MV-4-11 (cell line): ENCODE measurements at places on chromosomes 4 and X.
A peak's percentile ranks its signal among the peaks of the same experiment; 100 is the strongest.

DNA sequence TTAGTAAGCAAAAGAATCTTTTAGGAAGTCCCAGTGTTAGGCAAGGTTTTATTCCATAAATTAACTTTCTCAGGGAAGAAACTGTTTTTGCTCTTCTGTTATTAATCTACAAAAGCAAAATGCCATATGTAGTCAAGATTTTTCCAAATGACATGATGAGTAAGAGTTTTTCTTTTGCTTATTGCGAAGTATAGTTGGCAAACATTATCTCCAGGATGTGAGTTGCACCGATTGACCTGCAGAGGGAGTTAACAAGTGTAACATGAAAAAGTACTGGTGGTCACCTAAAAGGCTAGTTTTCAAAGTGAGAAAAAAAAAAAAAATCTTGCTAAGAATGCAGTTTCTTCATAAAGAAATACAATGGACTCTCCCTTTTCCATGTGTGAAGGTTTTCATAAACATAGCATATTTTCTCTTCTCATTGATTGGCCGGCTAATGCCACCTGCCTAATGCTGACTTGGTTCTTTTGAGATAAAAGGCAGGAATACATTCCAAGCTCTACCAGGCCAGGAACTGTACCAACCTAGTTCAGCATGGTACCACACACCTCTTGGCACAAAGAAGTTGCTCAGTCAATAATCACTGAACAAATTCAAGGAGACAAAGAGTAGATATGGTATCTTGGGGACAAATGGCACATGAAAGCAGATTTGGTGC, 100.2 kb downstream of the LNX1 start:
- DNase-seq, result peak; percentile 57

DNA sequence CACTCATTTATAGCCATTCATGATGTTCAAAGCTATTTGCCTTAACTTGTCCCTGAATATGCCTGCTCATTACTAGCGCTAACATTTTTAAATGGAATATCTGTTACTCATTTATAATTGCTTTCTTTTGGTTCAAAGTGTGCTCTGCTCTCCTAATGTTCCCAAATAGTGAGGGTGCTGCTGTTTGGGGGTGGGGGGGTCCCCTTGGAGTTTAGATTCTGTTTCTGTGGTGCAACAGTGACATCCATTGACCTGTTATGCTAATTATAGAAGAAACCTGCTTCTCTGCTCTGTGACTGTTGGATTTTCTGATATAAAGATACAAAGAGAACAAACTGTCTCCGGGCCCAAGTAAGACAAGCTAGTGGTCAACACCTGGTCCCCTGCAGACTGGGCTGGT, 222.4 kb downstream of the SHROOM3 start:
- no peak for DNase-seq

GRCh38 chr4:81472281-81473182, 825 bp upstream of the RASGEF1B start:
- peak; percentile 55 for DNase-seq

- DNase-seq, result peak; percentile 9
These were observed 36.5 kb downstream of the SLC7A11 start for GRCh38 chr4:138205531-138206233.

DNA sequence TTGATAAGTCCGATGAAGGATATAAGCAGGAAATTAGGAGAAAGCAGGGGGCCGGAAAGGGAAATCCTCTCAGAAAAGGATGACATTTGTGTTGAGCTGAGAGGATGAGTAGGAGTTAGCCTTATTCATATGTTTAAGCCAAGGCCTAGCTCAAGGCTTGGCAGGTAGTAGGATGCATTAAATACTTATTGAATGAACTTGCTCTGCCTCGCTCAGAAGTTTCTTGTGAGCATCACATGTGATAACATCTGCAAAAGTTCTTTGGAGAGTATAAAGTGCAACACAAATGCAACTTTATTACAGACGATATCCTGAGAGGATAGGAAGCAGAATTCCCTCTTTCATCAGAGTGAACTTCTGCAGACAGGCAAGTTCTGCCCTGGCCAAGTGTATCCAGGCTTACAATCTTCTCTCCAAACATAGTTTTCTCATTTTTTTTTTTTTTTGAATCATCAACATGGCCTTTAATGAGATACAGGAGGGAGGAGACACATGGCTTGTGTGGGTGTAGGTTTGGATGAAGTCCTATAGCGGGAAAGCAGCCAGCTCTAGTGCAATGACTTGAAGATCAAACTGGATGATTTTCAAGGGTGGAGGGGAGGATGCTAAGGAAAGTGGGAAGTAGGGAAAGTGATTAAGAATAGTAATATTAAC, 48.1 kb downstream of the LUZP4 start:
- DNase-seq, result no peak
